ENCODE measurements at places on chromosomes 5 and 9.
A peak's percentile ranks its signal among the peaks of the same experiment; 100 is the strongest.

GRCh38 chr5:56900395-56900794, 9.0 kb upstream of the SETD9 start:
- DNase-seq: no peak

- DNase-seq: peak; percentile 39
Observed at GRCh38 chr9:136052991-136053756, 41.9 kb downstream of the NACC2 start.

DNA sequence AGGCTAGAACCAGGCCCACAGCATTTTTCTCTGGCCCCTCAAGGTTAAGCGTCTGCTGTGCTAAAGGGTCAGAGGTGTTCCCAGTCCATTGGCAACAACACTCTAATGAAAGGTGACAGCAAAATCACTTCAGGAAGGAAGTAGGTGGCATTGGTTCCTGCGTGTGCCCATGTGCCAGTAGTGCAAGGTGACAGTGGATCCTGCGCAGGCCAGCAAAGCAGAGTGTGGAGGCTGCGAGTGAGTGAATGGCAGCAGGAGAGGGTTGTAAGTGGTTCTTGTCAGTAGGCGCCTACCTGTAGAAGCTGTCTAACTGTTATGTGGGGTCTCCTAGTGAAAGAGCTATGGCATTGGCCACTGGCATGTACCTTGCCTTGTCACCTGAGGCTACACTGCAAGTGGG, 898.2 kb upstream of the TYRP1 start:
- no peak for DNase-seq

GRCh38 chr9:95927271-95928004, 51.9 kb downstream of the ERCC6L2 start:
- DNase-seq: no peak

- peak; percentile 87 for DNase-seq
Observed at GRCh38 chr9:125747053-125747764, at the start of gene PBX3. Gene PBX3, plus strand, starts transcription at chr9:125747373.

DNA sequence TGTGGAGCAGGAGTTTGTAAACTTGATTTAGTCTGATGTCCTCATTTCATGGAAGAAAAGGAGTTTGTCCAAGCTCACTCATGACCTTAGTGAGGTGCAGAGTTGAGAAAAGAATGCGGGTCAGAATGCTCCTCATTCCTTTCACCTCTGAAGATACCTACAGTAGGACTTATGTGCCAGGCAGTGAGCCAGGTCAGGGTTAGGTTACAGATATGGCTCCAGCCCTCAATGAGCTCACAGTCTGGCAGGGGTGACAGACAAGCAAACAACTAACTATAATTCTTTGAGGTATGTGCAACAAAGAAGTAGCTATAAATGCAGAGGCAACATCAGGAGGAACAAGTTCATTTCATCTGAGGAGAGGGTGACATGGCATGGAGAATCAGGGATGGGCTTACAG, 102.5 kb downstream of the SPATA31D1 start:
- DNase-seq: no peak

DNA sequence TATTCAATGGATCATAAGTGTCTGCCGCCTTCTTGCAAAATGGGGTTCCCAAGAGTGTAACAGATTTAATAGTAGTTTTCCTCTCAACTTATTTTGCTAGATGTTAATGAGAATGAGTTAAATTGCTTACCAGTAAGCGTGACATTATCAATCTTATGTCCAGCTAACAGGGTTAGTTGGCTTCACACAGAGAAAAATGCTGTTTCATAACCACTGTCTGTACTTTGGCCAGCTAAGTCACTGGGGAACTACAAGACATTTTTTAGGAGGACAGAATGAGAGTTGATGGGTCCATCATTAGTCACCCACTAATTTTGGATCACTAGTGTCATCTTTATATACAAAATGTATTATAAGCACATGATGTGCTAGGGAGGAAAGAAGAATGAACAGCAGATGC, 1.4 kb downstream of the CDC37L1 start:
- DNase-seq: no peak

GRCh38 chr5:179367491-179367890, 22.2 kb upstream of the ADAMTS2 start:
- no peak for DNase-seq

- no peak for DNase-seq
Observed at GRCh38 chr5:74596927-74597326, 43.6 kb downstream of the ENC1 start.

DNA sequence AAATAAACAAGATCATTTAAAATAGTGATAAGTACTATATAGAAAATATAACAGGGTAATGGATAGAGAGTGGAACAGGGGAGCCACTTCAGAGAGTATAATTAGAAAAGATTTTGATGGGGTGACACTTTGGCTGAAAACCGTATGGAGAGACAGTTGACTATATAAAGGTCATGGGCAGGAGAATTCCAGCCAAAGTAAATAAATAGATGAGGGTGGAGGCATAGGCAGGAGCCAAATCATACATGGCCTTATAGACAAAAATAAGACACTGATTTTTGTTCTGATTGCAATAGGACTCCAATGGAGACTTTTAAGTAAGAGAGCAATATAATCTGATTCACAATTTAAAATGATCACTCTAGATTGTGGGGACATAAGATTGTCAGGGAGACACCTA, 37.5 kb upstream of the NUDT12 start:
- DNase-seq: no peak

DNA sequence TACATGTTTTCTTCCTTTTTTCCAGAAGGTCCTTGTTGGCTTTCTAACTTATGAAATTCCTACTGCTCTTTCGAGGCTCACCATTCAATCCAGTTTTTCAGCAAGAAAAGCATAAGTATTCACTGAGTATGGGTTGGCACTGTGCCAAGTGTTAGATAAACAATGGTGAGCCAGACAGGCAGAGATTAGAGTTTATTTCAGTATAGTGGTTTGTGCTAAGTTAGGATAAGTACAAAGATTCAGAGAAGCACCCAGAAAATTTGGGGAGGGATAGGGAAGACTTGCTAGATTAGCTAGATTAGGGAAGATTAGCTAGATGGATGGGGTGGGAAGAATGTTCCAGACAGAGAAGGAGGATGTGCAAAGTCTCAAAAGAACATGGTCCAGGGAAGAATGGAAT, 122.9 kb downstream of the OXCT1 start:
- DNase-seq: peak; percentile 38

DNA sequence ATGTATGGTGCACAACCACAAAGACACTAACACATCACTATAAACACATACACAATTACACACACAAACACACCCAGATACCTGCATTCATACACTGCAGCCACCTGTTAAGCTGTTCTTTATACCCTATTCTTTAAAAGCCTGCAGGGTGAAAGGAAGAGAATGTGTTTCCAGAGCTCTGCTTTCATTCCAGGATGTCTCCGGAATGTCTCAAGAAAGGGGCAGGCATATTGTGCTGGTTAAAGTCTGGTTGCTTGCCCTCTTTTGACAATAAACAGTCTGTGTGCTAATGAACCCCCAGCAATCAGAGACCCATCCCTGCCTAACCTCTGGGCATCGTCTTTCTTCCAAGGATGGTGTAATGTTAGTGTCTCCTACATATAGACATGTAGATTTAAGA, 181.6 kb downstream of the EPB41L4A start:
- DNase-seq: no peak

- no peak for DNase-seq
Observed at GRCh38 chr5:24624872-24625271, 19.9 kb downstream of the CDH10 start.

DNA sequence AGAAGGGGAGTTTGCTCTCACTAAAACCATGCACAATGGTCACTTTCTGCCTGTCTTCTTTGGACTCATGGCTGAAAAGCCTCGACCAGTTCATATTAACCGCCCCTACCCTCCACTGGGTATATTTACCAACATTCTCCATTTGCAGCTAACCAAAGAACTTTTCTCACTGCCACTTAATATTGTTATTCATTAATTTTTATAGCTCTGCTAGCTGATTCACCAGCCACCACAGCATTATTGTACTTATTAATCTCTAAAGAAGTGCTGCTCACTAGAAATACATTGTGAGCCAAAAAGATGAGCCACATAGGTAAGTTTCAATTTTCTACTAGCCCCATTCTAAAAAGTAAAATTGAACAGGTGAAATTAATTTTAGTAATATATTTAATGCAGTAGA, 33.4 kb upstream of the SMIM32 start:
- no peak for DNase-seq

DNA sequence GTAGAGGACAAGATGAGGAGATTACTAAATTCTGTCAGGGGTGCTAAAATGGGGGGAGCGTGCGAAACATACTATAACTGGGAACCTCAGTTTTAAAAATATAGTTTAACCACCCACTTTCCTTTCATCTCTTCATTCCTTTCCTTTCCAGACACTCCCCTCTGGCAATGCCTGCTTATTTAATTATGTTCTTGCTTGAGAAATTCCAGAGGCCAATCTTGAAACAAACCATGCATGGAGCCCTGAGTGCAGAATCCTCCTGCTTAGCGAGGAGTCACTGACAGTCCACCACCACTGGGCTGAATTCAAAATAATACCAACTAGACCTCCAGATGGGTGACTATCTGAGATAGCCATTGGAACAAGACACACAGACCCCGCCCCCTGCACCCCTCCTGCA, 29.7 kb upstream of the C9orf72 start:
- DNase-seq: no peak

GRCh38 chr5:167451076-167451475, 840.4 kb upstream of the WWC1 start:
- DNase-seq: no peak

DNA sequence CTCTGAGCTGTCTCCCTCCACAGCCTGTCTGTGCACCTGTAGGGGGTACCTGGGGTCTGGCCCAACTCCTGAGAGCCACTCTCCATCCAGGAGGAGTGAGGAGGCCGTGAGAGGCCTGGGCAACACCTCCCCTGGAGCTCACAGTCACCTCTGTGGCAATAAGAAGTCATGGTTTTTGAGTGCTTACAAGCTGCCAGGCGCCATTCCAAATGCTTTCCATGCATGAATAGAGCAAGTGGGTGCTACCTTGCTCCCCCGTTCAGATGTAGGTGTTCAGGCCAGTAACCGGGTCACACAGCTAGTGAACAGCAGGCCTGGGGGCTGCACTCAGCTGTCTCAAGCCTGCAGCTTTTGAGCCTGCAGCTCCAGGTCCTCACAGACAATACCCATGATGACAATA, 30.6 kb downstream of the CORO2A start:
- DNase-seq: no peak

DNA sequence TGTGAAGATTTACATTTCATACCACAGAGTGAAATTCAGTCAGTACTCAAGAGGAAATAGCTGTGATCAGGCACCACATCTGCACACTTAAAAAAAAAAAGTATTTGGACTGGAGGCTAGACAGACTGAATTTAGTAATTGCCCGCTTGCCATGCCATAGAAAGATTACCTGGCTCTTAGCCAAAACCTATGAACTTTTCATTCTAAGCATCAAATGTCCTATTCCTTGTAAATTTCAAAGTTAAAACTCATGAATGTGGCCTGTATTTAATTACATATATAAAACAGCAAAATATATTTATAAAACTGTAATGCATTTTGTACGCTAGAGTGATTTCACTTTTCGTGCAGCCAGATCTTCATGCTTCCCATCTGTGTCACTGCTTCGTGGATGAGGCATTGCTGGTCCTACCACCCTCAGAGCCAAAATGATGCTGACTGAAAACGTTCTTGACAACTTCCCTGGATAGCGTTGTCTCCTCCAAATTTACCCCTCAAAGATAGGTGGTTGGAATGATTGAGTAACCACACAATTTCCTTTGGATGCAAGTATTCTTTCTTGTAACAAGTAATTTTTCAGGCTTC, 447.9 kb upstream of the SGCD start:
- DNase-seq: no peak

DNA sequence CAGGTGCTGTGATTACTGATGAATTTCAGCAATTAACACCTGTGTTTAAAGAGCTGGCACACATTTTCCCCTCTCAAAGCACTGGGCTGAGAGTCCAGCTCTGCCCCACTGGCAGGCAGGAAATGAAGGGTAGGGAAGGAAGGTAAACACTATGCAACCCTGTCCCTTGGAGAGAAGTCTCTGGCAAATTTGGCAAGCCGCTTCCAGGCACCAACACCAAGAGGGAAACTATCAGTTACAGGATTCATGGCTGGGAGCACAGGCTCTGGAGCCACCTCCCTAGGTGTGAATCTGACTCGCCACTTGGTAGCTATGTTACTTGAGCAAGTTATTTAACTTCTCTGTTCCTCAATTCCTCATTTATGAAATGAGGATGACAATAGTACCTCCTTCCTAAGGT, 3.3 kb downstream of the ANKS6 start:
- DNase-seq: no peak

- no peak for DNase-seq
Observed at GRCh38 chr5:153594785-153595184, 104.3 kb downstream of the GRIA1 start.

DNA sequence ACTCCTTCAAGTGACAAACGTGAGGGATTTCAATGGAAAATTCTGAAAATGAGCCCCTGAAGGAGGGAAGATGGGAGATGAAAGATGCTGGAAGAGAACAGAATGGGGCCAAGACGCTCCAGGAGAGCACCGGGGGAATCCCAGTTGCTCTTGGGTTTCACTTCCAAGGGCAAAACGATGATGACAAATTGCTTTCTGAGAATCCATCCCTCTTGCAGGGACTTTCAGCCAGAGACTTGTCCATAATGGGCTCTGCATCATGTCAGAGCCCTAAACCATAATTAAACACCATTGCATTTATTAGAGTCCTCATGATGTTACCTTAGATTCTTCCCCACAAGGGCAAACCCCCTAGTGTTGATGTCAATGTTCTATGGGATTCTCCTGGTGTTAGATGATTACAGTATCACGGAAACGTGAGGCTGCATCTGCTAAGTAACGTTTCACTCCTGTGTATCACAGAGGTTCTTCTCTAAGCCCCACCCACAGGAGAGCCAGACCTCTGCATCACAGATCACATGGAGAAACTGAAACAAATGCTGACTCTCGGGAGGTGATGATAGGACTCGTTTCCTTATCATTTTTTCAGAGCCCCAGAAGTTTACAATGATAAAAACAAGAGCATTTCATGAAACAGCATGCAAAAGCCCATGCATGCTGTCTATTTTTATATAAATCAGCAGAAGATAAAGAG, 114.4 kb downstream of the TENT4A start:
- DNase-seq: no peak

GRCh38 chr5:81553567-81554212, 159.8 kb upstream of the ACOT12 start:
- DNase-seq: no peak

- no peak for DNase-seq
Observed at GRCh38 chr9:72312386-72312987, 52.5 kb downstream of the ZFAND5 start.

DNA sequence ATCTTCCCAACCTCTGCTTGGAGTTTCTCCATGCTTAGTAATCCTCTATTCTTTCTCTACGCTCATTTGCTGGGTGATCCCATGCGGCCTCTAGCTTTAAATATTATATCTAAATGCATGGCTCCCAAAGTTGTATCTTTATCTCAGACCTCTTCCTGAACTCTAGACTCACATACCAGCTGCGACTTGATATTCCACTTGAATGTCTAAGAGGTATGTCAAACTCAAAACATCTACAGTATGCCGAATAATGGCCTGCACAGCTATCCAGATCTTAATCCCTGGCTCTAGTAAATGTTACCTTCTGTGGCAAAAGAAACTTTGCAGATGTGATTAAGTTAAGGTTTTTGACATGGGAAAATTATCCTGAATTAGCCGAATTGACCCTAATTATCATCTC, 179.2 kb downstream of the TTC39B start:
- no peak for DNase-seq

Measured in eye (tissue), 1 donor.